Head of caudate nucleus (tissue), 42 donors: ENCODE measurements at places on chromosomes 13 and 19.

DNA sequence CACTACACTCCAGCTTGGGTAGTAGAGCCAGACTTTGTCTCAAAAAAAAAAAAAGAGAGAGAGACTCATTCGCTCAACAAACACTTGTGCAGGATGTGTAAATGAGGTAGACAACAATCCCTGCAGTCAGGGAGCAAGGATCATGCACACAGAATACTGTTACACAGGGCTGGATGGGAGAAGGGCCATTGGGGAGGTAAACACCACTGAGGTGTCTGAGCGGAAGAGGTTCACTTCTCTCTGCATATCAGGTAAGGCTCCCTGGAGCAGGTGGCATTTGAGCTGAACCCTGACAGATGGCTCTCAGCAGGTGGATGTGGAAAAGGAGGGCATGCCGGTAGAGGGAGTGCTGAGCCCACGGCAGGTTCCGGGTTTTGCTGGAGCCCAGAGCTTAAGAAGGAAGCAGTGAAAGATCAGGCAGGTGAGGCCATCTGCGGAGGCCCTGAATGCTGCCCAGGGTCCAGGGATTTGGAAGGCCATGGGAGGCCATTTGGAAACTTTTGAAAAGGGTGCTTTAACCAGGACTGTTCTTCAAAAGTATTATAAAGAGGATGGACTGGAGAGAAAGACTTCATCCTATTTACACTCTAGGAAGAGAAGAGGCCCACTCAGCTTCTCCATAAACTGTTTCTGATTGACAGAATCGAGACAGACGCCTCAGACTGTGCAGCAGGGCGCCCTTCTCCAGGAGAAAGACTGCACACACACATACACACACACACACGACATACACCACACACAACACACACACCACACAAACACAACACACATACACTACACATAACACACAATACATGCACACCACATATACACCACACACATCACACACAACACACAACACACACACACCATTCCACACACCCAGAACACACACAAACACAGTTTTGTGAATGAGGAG, 199.4 kb downstream of the USP12 start:
- peak; percentile 11 for DNase-seq

DNA sequence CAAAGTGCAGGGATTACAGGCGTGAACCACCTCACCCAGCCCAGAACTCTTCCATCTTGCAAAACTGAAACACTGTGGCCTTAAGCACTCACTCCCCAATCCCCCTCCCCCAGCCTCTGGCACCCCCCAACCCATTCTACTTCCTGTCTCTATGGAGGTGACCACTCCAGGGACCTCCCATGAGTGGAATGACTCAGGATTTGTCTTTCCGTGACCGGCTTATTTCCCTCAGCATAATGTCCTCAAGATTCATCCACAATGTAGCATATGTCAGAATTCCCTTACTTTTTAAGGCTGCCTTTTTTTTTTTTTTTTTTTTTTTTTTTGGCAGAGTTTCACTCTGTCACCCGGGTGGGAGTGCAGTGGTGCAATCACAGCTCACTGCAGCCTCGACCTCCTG, 3.6 kb upstream of the F2RL3 start:
- no peak for DNase-seq

GRCh38 chr19:5271145-5271544, 69.5 kb downstream of the PTPRS start:
- no peak for DNase-seq

- no peak for DNase-seq
Measured at GRCh38 chr13:46562581-46562980, 9.6 kb downstream of the LRCH1 start.

DNA sequence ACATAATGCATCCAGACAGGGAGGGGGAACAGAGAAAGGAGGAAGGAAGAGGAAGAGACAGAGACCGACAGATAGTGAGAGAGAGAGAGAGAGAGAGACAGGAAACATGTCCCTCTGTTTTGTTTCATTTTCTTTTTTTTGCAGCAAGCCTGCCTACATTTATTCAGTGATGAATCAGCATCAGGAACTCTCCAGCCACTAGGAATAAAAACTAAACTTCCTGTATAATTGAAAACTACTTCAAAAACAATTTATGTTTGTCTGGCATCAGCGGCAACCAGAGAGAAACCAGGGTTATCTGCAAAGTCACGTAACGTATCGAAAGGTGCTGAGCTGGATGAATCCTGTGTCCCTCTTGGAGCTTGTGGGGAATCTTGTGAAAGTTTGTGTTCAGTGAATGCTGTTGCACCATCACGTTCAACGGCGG, 148.6 kb upstream of the SOX21 start:
- DNase-seq, result no peak

DNA sequence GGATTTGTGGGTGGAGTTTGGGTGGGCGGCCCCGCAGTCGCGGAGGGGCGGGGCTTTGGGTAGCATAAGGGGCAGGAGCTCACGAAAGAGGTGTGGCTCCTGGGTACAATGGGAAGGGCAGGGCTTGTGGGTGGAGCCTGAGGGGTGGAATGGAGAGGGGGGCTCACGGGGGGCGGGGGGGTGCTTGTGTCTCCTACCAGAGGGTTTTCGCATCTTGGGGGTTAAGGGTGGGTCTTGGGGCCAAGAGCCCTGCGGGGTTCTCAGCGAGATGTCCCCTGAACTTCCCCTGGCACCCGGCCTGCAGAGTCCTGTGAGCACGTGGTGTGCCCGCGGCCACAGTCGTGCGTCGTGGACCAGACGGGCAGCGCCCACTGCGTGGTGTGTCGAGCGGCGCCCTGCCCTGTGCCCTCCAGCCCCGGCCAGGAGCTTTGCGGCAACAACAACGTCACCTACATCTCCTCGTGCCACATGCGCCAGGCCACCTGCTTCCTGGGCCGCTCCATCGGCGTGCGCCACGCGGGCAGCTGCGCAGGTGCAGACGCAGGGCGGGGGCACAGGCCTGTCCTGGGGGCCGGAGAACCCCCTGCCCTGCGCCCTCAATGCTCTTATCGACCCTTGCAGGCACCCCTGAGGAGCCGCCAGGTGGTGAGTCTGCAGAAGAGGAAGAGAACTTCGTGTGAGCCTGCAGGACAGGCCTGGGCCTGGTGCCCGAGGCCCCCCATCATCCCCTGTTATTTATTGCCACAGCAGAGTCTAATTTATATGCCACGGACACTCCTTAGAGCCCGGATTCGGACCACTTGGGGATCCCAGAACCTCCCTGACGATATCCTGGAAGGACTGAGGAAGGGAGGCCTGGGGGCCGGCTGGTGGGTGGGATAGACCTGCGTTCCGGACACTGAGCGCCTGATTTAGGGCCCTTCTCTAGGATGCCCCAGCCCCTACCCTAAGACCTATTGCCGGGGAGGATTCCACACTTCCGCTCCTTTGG, 5.1 kb downstream of the FSTL3 start:
- peak; percentile 88 for DNase-seq

DNA sequence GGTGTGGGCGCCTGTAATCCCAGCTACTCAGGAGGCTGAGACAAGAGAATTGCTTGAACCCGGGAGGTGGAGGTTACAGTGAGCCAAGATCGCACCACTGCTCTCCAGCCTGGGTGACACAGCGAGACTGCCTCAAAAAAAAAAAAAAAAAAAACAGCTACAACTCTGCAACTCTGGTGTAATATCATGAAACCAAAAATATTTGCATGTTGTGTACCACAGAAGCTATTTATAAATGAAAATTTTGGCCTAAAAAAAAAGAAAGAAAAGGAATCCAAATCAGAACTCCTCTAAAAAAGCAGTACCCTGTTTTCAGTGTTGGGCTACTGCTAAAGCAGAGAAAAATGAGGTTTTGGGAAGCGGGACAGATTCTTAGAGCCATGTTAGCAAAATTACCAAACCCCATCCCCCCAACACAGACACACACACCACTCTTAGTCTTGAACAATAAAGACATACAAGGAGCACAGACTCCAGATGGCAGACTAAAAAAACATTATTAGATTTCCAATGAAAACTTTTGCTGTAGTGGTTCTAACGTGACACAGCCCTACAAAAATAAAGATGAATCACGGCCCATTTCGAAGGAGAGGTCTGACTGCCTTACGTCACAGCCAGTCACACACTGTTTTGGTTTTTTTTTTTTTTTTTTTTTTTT, 51.5 kb downstream of the INSR start:
- no peak for DNase-seq

DNA sequence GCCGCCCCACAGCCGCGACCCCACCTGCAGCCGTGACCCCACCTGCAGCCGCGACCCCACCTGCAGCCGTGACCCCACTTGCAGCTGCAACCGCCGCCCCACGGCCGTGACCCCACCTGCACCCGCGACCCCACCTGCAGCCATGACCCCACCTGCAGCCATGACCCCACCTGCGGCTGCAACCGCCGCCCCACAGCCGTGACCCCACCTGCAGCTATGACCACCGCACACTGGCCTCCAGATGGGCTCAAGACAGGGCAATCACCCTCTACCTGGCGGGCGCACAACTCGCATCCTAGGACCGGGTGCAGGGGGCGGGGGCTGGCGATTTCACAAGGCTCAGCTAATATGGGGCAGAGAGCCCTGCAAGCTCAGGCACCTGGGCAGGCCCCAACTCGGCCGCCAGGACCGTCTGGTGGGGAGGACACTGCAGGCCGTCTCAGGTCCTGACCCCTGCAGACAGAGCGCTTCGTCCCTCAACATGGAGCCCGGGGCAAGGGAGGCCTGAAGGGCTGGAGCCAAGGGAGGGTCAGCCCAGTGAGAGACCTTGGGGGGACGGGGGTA, 15.1 kb downstream of the SBNO2 start:
- no peak for DNase-seq

DNA sequence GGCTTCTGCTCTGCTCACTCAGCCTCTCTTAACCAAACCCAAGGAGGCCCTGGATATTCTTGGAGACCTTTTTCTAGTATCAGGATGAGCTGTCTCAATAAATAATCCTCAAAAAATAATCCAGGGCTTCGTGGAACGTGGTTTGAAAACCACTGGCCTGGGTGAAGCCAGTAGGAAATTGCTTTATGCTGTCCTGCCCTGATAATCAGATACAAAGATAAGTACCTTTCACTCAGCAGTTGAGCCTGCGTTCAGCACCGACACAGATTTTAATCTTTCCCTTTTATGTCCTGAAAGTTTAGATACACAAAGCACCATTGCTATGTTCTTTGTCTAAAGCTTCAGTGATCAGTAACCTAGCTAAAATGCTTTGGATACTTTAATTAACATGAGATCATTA, 460.0 kb downstream of the RFC3 start:
- DNase-seq, result no peak

DNA sequence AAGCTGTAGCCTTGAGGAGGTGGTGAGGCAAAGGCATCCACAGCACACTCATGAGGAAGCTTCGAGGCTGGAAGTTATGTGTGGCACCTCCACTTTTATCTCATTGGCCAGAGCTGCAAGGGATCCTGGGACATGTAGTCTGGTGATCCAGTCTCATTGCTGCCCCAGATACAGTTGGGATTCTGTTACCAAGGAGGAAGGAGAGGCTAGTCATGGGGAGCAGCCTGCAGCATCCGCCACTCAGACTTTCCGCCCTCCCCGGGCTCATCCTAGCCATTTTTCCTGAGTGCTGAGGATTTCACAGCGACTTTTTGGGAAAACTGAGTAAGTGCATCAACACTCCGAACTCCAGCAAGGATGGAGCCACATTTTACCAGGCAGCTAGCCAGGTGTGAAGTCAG, 74.4 kb downstream of the DPF1 start:
- peak; percentile 68 for DNase-seq

DNA sequence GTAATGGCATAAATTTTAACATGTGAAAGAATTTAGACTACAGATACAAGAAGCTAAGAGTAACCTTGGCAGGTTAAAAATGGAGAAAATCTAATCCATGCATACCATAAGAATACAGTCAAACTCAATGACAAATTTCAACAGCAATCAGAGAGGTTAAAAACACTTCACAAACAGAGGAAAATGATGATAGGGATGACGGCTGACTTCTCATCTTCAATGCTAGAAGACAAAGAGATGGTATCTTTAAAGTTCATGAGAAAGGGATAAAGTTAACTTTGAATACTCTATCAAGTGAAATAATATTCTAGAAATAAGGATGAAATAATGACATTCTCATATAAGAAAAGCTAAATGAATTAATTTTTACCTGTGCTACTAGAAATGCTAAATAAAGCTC, 1130.2 kb upstream of the MIR17HG start:
- no peak for DNase-seq

GRCh38 chr13:29362849-29363604, 232.5 kb downstream of the SLC7A1 start:
- DNase-seq, result peak; percentile 22

GRCh38 chr19:34555447-34555846, 73.9 kb downstream of the WTIP start:
- no peak for DNase-seq
